ENCODE measurements at places on chromosomes 13 and 19. TPM values are rescaled to one million over a fixed set of nuclear protein-coding genes. Genes with fewer than 3 reads are reported as not detected.
A peak's percentile ranks its signal among the peaks of the same experiment; 100 is the strongest.

GRCh38 chr13:48979892-48980291 lies 4.2 kb downstream of the FNDC3A start:
- H3K27ac ChIP-seq, result peak overlapping the region; percentile 29
- H3K27me3 ChIP-seq, result no peaks in the 10 kb centered on the region
- H3K4me1 ChIP-seq, result peaks cover 39% of the 10 kb centered on the region
- H3K4me3 ChIP-seq, result no peak overlapping the region
- H3K36me3 ChIP-seq, result no peaks in the 10 kb centered on the region
- no peak for DNase-seq

GRCh38 chr13:44768775-44769581 lies 192.8 kb upstream of the TSC22D1 start:
- H3K4me1 ChIP-seq, result peaks cover 27% of the 10 kb centered on the region
- H3K36me3 ChIP-seq, result no peaks in the 10 kb centered on the region
- no peak overlapping the region for H3K27ac ChIP-seq
- H3K4me3 ChIP-seq, result no peak overlapping the region

DNA sequence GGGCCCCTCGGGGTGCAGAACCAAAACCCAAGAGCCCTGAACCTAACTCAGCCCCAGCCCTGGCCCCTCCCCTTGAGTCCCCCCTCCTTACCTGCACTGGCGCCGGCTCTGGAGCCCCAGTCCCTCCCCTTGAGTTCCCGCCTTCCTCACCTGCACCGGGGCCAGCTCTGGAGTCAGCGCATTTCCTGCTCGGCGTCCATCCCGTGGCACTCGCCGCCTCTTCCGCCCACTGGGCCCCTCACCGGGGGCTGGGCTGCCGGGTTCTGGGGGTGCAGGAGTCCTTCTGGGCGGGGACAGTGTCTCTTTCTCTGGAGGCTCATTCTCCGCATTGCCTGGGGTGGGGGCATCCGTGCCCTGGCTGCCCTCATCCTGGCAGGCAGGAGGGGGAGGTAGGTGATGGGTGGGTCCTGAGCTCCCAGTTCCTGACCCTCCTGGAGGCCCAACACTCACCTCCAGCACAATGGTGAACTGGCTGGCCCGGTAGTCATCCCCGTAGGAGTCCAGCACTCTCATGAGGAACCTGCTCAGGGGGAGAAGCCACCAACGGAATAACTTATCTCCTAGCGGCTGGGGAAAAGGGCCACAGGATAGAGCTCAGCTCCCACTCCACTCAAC lies 5.3 kb downstream of the NDUFA3 start:
- no peak overlapping the region for H3K27ac ChIP-seq
- peak; percentile 69 for DNase-seq
- no peaks in the 10 kb centered on the region for H3K36me3 ChIP-seq
- H3K4me3 ChIP-seq, result no peak overlapping the region
- no peaks in the 10 kb centered on the region for H3K27me3 ChIP-seq

DNA sequence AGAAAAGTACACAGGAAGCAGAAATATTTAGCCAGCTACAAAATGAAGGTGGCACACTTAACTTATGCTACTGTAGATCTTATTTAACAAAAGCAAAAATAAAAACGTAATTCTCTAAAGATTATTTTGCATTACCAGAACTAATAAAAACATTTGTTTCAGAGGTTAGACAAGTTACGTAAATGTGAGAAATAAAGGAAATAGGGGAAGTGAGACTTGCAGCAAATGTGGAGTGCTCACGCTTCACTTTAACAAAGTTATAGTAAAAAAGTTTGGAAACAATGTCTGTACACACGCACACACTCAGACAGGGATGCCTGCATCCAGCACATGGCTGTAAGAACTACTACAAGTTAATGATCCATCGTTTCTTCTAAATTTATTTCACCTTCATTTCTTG lies 83.7 kb downstream of the NALCN start:
- no peaks in the 10 kb centered on the region for H3K36me3 ChIP-seq
- no peak overlapping the region for H3K27ac ChIP-seq
- DNase-seq, result no peak
- no peak overlapping the region for H3K4me3 ChIP-seq
- H3K4me1 ChIP-seq, result no peaks in the 10 kb centered on the region

DNA sequence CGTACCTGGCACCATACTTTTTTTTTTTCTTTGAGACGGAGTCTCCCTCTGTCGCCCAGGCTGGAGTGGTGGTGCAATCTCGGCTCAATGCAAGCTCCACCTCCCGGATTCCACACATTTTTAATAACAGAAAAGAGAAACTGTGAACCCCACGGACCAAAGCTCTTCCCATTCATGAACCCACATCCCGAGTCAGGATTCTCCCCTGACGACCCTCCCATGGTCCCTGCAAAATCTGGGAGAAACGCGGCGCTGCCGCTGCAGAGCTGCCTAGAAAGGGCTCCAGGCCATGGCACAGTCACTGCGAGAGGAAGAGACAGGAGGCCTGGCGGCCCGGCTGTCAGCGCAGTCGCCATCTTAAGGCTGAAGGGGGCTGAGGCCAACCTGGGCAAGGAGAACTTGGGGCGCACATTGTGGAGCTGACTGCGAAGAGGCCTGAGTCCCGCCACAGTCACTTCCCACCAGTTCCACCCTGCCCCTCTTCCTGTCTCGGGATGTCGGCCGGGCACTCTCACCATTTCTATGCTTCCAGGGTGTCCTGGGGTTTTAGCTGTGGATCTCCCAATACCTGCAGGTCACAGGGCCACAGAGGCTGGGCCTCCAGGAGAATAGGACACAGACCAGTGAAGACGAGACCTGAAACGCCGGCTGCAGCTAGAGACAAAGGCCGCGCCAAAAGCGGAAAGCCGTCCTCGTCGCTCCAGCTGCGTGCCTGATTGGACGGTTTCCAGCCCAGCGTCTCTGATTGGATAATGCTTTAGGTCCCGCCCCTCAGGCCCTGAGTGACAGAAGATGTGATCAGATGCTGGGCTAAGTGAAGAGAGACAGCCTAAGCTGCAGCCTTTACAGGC lies 71.0 kb downstream of the ZNF486 start:
- DNase-seq, result peak; percentile 89
- H3K4me1 ChIP-seq, result peaks cover 14% of the 10 kb centered on the region
- H3K4me3 ChIP-seq, result peak overlapping the region; percentile 91
- no peaks in the 10 kb centered on the region for H3K27me3 ChIP-seq
- H3K27ac ChIP-seq, result peak overlapping the region; percentile 62
- no peaks in the 10 kb centered on the region for H3K36me3 ChIP-seq

- no peak overlapping the region for H3K27ac ChIP-seq
- H3K36me3 ChIP-seq, result no peaks in the 10 kb centered on the region
- DNase-seq, result no peak
- H3K27me3 ChIP-seq, result no peaks in the 10 kb centered on the region
- H3K4me3 ChIP-seq, result no peak overlapping the region
These were observed 5.4 kb downstream of the RSPH6A start for GRCh38 chr19:45809643-45810159.

DNA sequence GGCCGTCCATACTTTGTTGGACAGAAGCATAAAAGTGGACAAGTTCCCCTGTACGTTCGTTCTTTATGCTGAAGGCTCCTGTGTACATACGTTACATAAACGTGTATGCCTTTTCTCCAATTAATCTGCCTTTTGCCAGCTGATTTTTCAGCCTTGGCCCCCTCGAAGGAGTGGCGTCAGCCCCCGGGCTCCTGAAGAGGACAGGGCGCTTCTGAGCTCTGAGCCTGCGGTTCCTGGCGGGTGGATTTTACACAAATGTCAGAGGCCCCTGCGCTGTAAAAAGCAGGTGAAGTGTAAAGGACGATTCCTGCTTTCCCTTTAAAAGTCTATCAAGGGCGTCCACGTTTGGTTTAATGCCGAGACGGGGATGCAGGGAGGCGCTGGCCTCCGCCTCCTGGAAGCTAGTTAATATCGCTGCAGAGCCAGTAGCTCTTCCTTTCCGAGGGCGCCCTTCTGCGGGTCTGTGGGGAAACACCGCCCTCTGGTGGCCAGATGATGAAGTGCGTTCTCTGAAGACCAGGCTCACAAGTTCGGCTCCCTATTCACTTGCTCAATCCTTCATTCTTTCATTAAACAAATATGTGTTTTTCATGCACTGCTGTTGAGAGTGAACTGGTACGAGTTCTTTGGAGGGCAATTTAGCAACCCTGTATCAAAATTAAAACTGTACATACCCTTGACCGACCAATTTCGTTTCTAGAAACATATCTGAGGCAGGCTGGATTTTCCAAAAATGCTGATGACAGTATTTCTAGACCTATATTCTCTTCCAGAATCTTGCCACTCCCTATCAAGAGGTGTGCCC lies 62.0 kb downstream of the GPR12 start:
- H3K4me3 ChIP-seq, result no peak overlapping the region
- no peak overlapping the region for H3K27ac ChIP-seq
- H3K4me1 ChIP-seq, result peaks cover 6% of the 10 kb centered on the region
- DNase-seq, result peak; percentile 92

GRCh38 chr19:33828266-33829075 lies 31.8 kb downstream of the KCTD15 start:
- H3K27me3 ChIP-seq, result no peaks in the 10 kb centered on the region
- H3K36me3 ChIP-seq, result no peaks in the 10 kb centered on the region
- no peak overlapping the region for H3K4me3 ChIP-seq
- DNase-seq, result peak; percentile 30

DNA sequence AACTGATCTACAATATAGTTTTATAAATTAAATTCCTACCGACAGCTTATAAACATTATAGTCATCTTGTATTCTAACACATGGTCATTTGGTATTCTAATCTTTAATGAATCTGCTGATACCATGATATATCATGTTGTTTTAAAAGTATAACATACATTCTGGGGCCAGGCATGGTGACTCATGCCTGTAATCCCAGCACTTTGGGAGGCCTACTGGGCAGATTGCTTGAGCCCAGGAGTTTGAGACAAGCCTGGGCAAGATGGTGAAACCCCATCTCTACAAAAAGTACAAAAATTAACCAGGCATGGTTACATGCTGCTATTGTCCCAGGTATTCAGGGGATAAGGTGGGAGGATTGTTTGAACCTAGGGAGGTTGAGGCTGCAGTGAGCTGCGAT lies 3.1 kb downstream of the ZNF383 start:
- H3K4me1 ChIP-seq, result peaks cover 19% of the 10 kb centered on the region
- no peak overlapping the region for H3K4me3 ChIP-seq
- no peaks in the 10 kb centered on the region for H3K27me3 ChIP-seq

DNA sequence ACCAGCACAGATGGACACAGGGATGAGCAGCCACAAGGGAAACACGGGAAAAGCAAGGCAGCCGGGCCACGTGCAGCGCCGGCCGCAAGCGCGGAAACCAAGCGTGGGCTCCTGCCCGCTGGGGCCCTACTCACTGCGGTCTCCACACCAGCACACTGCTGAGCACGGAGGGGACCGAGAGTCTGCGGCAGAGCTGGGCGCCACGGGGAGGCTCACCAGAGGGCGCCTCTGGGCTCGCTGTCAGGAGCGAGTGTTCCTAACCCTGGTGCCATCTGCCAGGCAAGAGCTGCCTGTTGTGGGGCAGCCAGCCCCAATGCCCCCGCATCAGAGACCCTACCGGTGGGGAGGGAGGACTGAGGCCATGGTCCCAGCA lies 26.5 kb downstream of the MPND start:
- no peaks in the 10 kb centered on the region for H3K27me3 ChIP-seq

- H3K36me3 ChIP-seq, result no peaks in the 10 kb centered on the region
- H3K27ac ChIP-seq, result no peak overlapping the region
- DNase-seq, result no peak
- H3K27me3 ChIP-seq, result no peaks in the 10 kb centered on the region
- no peak overlapping the region for H3K4me3 ChIP-seq
These were observed 102.7 kb downstream of the DCLK1 start for GRCh38 chr13:36028359-36029025.

- no peaks in the 10 kb centered on the region for H3K36me3 ChIP-seq
- H3K4me1 ChIP-seq, result no peaks in the 10 kb centered on the region
- no peak overlapping the region for H3K4me3 ChIP-seq
- DNase-seq, result no peak
- no peak overlapping the region for H3K27ac ChIP-seq
These were observed 408.0 kb downstream of the DIAPH3 start for GRCh38 chr13:59755632-59756290.

- H3K27ac ChIP-seq, result no peak overlapping the region
- no peaks in the 10 kb centered on the region for H3K4me1 ChIP-seq
- DNase-seq, result no peak
- H3K36me3 ChIP-seq, result peaks cover 15% of the 10 kb centered on the region
- H3K4me3 ChIP-seq, result no peak overlapping the region
These were observed 45.1 kb downstream of the EPSTI1 start for GRCh38 chr13:42946927-42947326.

GRCh38 chr13:32267836-32268439 lies 47.2 kb downstream of the ZAR1L start:
- H3K27me3 ChIP-seq, result no peaks in the 10 kb centered on the region
- DNase-seq, result no peak
- no peaks in the 10 kb centered on the region for H3K4me1 ChIP-seq
- H3K27ac ChIP-seq, result no peak overlapping the region
- H3K36me3 ChIP-seq, result no peaks in the 10 kb centered on the region

GRCh38 chr13:113643593-113643992 lies 14.4 kb downstream of the ATP4B start:
- H3K4me1 ChIP-seq, result peaks cover 16% of the 10 kb centered on the region
- no peaks in the 10 kb centered on the region for H3K27me3 ChIP-seq
- H3K27ac ChIP-seq, result no peak overlapping the region
- peaks cover 42% of the 10 kb centered on the region for H3K36me3 ChIP-seq
- no peak overlapping the region for H3K4me3 ChIP-seq

DNA sequence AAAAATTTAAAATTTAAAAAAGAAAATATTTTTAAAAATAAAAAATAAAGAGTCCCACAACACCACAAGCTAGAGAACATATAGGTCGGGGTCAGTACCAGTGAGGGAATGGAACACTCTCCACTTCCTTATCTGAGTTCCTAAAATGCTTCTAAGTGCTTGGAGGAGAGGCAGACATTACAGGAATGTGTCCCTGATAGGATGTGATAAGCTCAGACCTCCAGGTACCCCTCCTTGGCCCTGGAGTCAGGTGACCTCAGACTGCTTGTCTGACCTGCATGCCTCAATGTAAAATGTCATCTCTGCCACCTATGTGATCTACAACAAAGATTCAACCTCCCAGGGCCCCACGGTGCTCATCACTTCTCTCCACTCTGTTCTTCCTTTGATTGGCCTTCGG lies 2.8 kb downstream of the ZNF814 start:
- H3K27ac ChIP-seq, result no peak overlapping the region
- H3K4me3 ChIP-seq, result no peak overlapping the region
- no peak for DNase-seq
- no peaks in the 10 kb centered on the region for H3K27me3 ChIP-seq

Gene LILRA1
- total RNA-seq, result 60.5 TPM

Gene MUC16
- not detected for total RNA-seq

Gene CHMP2A
- 105 TPM for total RNA-seq

Gene PTH2
- total RNA-seq, result not detected

Gene KLF1
- 0.44 TPM for total RNA-seq

Gene ZNF763
- 7.3 TPM for total RNA-seq

Gene ZSCAN4
- 0.29 TPM for total RNA-seq

Gene OLFM2
- 4.6 TPM for total RNA-seq

Gene MYO1F
- total RNA-seq, result 227 TPM

Data from spleen (tissue), 13 donors.